ENCODE measurements at places on chromosomes 12 and 14. TPM values are rescaled to one million over a fixed set of nuclear protein-coding genes. Genes with fewer than 3 reads are reported as not detected.

DNA sequence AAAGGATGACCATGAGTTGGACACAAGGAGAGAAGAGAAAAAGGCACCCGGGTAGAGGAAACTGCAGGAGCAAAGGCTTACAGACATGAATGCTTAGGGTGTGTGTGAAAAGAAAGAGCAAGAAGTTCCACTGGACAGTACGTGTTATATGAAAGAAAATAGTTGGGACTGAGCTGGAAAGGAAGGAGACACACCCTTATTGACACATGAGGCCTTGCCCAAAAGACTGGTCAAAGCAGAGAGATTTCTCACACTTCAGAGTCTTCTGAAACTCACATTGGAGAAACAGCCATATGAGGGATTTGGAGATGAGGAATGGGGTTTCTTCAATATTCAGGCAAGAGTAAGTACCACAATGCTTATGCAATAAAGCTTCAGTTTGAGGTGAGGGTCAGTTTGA lies 56.0 kb downstream of the TTC9 start:
- no peak for DNase-seq

DNA sequence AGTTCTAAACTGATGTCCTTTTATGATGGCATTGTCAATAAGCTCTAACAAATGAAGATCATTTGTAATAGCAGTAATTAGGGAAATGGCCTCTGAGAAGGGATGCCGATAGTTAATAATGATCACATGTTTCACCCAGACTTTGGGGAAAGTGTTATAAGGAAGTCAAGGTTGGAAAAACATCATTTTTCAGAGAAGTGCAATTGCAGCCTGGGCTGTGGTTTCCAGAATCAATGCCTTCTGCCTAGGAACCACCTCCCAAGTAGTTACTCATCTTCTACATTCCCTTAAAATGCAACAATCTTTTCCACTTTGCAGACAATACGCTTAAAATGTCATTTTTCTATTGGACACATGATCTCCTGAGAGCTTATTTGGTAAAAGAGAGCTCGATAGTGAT lies 879 bp downstream of the EDDM3A start:
- no peak for DNase-seq

GRCh38 chr14:101813833-101814232 lies 52.3 kb downstream of the PPP2R5C start:
- no peak for DNase-seq

- peak; percentile 74 for DNase-seq
Measured at GRCh38 chr12:51326698-51327439, 2.9 kb upstream of the BIN2 start.

DNA sequence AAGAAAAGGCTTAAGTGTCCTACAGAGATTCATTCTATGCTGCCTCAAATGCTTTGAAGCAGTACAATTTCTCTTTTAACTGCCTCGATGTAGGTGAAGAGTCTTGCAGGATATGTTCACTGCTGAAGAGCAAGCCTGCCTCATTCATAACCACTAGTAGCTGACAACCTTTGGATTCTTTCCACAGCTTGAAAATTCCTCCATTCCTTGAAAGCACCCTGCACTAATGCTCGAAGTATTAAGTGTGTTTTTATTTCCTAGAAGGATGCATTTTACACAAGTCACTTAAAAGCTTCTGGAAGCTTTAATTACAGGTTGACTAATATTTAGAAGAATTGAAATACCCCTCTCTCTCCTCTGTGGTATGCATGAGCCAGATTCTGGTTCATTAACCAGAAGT lies 429.4 kb downstream of the DIO2 start:
- no peak for DNase-seq

GLT8D2 gene
- 0.31 TPM for total RNA-seq

- peak; percentile 91 for DNase-seq
Measured at GRCh38 chr14:21978184-21978998, 304.8 kb upstream of the OR4E1 start.

GRCh38 chr12:96108321-96108720 lies 72.9 kb upstream of the LTA4H start:
- DNase-seq: peak; percentile 78

GRCh38 chr12:121786440-121786825 lies 7.1 kb downstream of the RHOF start:
- no peak for DNase-seq

TBC1D30 gene
- total RNA-seq: 1.7 TPM

ZDHHC22 gene
- total RNA-seq: not detected

DNA sequence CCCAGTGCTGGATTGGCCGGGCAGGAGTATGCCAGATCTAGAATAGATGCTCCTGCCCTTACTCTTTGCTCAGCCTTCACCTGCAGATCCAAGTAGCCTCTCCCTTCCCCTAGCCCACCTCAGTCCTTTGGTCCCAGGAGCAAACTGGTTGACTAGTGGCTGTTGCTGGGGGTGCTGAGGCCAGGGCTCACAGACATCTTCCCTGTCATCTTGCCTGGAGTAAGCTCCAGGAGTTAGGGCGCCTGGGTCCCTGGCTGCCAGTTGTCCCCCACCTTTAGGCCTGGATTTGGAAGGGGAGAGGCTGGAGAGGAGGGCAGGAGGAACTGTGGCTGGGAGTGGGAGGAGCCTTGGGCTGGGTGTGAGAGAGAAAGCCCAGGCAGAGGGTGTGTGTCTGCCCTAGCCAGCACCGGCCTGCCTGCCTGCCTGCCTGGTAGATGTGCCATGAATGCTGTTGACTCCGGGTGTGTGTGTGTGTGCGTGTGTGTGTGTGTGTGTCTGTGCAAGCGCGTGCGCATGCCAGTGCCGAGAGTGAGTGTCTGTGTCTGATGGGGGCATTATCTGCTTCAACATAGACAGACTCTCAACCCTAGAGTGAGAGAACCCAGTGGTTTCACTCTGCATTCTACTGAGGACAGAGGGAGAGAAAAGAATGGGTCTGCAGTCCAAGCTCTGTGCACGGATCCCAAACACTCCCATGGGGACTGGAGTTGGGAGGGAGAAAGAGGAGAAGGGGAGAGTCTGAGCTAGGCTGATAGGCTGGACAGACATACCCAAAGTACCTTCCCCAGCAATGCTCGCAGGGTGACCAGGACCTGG lies 845 bp upstream of the RARG start:
- peak; percentile 82 for DNase-seq

DNA sequence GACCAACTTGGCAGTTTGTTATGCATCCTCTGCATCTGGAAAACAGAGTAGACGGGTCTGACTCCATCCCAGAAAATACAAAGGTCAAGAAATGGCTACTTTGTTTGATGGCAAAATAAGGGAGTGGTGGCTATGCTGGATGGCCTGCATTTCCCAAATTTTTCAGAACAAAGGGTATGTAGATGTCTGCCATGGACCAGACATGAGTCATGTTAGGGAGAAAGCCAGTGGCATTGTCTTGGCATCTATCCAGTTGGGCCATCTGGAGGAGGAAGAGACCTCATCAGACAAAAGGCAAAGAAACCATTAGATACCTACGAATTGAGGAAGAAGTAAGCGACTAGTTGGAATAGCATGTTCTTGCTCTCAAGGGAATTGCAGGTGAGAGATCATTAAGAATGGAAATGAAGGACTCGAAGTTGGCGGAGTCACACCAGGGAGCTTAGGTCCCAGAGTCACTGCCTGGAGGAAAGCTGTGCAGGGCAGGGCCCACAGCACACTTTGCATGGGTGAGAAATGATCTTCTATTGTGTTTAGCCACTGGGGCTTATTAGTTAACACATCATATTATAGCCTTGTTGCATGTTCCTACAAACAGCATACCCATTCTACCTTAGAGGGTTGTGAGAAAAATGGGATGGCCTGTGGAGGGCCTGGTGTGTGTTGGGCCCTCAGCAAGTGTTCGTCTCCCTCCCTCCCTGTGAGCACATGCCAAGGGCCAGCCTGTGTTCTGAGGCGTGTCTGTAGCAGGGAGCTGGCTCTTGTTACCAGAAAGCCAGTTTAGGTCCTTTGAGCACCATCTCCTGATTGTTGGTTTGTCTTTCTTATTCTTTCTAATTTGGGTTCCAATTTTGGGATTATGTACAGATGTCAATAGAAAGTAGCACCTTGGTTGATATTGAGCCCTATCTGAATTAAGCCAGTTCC lies 119.4 kb downstream of the KTN1 start:
- no peak for DNase-seq

POU6F1 gene
- total RNA-seq: 5.1 TPM

- DNase-seq: no peak
Measured at GRCh38 chr12:51458635-51459034, 34.0 kb downstream of the SLC4A8 start.

DNA sequence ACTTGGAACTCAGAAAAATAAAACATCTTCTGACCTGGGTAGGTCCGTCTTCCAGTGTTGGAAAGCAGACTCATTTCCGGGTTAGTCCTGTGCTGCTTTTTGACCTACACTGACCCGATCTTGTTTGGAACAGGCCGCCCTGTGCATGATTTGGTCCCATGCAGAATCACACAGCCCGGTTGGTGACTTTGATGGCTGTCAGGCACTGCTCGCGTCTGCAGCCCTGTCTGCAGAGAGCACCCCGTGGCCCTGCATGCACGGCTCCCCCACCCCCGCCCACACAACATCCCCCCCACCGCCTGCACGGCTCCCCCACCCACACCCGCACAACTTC lies 31.6 kb downstream of the PACS2 start:
- no peak for DNase-seq

GRCh38 chr14:67513631-67514108 lies 19.4 kb upstream of the PLEKHH1 start:
- no peak for DNase-seq

ORMDL2 gene
- total RNA-seq: 55.8 TPM

MANSC4 gene
- total RNA-seq: not detected

DNA sequence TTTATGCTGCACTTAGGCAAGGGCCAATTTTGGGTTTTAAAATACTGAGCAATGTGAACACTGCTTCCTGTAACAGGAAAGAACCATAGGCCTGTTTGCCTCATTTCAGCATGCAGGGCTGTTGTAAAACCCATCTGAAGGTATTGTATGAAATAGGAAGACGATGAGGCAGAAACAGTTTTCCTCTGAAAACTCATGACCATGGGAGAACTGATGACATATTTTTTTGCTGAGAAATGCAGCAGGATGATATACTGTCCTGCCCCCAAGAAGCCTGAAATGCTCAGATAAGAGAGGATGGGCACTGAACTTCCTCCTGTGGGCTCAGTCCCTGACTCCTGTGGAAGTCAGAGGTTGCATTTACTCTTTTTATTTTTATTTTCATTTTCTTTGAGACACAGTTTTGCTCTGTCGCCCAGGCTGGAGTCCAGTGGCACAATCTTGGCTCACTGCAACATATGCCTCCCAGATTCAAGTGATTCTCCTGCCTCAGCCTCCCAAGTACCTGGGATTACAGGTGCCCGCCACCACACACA lies 17.4 kb downstream of the PYGL start:
- DNase-seq: no peak

- DNase-seq: no peak
Measured at GRCh38 chr12:43131301-43131700, 420.7 kb downstream of the ADAMTS20 start.

DNA sequence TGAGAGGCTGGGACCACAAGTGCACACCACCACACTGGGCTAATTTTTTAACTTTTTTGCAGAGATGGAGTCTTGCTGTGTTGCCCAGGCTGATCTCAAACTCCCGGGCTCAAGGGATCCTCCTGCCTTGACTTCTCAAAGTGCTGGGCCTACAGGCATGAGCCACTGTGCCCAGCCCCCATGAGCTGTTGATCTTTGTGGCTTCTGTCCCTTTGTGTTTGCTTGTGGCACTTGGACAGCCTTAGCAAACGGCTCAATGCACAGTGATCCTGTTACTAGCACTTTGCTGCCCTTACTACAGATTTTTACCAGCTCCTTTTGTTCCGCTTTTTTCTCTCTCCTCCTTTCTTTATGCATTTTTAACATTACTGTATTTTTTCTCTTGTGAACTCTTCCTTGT lies 25.3 kb upstream of the EVL start:
- no peak for DNase-seq

- DNase-seq: no peak
Measured at GRCh38 chr12:62516927-62517326, 50.3 kb downstream of the MON2 start.

- no peak for DNase-seq
Measured at GRCh38 chr14:95253039-95253630, 66.6 kb downstream of the CLMN start.

DNA sequence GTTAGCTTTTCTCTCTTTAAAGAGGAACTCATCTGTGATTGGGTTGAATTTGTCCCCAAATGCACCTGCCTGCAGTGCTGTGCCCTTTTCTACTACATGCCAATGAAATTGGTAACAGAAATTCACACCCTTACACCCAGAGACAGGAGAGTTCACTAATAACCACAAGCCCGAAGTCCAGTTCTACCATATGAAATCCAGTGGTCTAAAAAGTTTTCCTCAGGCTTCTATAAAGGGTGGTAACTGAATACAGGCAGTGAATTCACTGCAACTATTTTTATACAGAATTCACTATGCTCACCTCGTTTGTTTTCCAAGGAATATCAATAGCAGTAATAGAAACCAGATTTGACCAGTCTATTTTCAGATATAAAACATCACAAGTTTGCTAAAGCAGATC lies 31.5 kb upstream of the SOS2 start:
- DNase-seq: no peak

TAS2R50 gene
- total RNA-seq: 0.56 TPM

LBHD2 gene
- total RNA-seq: not detected

GRCh38 chr12:31035226-31035625 lies 38.4 kb upstream of the DDX11 start:
- DNase-seq: no peak

GRCh38 chr14:95250140-95250769 lies 69.5 kb downstream of the CLMN start:
- no peak for DNase-seq

- no peak for DNase-seq
Measured at GRCh38 chr12:120470150-120470784, 719 bp upstream of the SRSF9 start.

DNA sequence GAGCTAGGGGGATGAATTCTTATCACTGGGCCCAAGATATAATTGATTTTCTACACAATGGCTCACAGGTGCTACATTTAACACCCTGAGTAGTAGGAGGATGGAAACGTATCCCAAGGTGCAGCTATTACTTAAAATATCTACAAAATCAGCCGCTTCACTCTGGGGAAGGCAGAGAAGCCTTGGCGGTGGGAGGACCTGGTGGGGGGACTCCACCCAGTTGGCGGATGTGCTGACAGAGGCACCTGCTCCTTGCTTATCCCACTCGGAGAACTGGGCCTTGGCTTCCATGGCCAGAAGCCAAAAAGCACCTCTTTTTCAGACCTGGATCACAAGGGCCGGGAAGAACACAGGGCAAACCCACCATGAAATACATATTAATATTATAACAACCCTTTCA lies 106.3 kb downstream of the OTX2 start:
- no peak for DNase-seq

DPY19L2 gene
- total RNA-seq: 0.61 TPM

- DNase-seq: peak; percentile 55
Measured at GRCh38 chr12:67068204-67068731, 200.9 kb upstream of the CAND1 start.

DNA sequence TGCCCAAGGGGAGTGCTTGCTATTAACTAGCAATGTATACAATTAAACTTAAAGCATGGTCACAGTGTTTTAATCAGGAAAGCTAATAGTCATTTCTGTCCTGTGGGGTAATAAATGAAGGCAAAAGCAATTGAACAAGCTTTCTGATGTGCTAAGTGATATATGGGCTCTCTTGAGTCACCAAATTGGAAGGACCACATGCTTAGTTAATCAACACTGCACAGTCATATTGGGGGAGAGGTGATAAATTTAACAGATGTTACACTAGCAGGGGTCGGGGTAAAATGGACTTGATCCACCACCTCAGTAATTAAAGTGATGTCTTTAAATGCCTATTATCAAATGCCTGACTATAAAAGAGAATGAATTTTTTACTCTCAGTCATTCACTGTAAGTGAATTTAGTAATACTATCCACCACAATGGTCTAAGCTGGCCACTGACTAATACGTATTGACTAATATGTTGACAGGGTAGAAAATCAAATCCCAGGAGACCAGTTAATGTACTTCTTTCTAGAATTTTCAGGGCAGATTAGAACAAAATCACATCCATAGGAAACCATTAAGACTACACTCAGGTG lies 736.3 kb downstream of the RPS29 start:
- no peak for DNase-seq

Data from activated CD4-positive, alpha-beta T cell treated with anti-CD3 and anti-CD28 coated beads, Interleukin-2, amount 10 ng/mL, durations not matched to agents 24 days and 14 days (primary cell).